ENCODE measurements at places on chromosomes 3 and 15.
A peak's percentile ranks its signal among the peaks of the same experiment; 100 is the strongest.

- DNase-seq: no peak
These were observed 135.2 kb downstream of the TP63 start for GRCh38 chr3:189766416-189766815.

DNA sequence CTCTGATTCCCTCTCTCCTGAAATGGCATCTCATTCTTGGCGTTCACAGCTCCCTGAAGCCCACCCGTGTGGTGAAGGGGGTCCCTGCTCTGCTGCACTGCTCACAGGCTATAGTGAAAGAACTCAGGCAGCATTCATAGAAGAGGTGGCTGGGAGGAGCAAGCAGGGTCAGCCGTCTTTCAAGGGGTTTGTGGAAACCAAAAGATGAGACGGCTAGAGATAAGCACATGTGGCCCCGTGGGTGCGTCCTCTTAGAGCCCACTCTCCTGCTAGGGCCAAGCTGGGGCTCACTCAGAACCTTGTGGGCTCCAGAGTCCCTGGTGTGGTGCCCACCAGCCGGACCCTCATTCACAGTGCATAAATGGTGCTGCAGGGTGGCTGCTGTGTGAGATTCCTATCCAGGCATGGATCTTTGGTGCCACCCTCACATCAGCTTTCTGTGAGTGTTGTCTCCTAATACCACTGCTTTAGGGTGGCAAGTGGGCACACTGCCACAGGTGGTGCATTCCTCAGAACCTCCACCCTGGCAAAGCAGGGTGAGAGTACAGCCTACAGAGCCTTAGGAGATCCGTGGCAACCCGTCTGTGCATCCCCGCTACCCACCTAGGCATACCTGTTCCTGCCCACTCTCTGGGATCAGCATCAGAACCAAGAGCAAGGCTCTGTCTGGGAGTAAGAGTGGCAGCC, 11.2 kb upstream of the SEMA4B start:
- DNase-seq: no peak

- no peak for DNase-seq
These were observed 33.0 kb downstream of the SLC6A6 start for GRCh38 chr3:14435175-14436014.

DNA sequence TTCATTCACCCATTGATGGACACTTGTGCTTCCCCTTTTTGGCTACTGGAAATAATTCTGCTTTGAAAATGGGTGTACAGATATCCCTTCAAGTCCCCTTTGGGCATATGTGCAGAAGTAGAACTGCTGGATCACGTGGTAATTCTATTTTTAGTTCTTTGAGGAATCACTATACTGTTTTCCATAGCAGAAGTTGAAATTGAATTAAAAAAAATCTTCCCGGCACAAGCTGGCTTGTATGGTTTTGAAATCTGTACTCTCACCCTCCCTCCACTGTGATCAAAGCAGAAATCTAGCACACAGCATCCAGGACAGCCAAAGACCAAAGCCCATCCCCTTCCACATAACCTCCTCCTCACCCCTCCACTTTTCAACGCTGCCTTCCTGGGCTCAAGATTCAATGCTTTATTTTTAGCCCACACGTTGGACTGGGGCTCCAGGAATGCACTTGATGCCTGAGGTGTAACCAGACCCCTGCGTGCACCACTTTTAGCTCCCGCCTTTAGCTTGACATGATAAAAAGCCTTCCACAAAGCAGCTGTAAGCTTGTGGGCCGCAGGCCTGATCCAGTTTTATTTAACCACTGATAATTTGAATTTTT, 29.9 kb downstream of the TMEM40 start:
- DNase-seq: no peak

DNA sequence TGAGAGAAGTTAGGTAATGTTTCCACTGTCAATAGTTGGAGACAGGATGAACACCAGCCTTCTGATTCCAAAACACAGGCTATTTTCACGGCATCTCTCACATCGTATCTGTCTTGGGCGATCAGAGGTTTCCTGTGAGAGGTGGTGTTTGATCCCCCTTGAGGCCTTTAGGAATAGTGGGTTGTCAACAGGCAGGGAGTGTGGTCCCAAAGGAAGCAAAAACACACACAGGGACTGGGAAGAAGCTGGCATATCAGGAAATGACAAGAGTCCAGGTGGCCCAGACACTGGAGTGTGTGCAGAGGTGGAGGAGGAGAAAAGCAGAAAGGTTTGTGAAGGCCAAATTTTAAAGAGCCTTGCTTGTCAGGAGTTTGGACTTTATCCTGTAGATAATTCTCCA, 6.6 kb upstream of the MAGEF1 start:
- no peak for DNase-seq

DNA sequence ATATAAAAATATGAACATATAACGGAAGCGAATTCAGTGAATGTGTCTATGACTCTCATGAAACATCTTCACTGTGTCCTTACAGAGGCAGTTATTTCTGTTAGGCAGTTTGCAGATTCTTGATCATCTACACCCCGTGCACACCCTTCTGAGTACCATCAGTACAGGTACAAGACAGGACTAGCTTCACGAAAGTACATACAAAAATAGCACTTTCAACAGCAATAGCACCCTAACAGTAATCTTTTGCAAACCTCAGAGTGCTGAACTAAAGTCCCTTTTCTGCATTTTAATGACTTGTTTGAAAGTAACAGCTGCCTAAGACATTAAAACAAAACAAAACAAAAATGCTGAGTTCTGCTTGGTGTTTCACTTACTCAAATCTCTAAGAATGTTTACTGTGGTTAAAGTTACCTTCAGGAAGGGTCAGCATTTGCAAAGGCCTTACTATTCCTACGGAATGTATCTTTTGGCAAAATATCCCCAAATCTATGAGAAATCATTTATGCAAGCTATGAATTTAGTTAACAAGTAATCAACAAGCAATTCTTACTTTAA, 104.1 kb downstream of the CNTN3 start:
- no peak for DNase-seq

DNA sequence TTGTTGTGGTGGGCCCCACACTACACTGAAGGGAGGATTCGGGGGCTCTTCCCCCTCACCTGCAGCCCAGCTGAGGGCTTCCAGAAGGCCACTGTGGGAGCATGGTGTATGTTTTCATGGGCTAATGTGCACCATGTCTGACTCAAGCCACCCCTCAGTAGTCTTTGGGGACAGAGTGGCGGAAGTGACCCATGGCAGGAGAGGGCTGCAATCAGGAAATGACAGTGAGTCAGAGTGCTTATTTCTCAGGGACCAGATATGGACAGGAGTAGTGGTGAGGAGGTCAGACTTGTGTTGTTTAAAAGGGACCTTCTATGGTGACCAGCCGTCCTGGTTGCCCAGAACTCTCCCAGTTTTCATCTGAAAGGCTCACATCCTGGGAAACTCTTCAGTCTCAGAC, 32.8 kb upstream of the SLC9A9 start:
- no peak for DNase-seq

- DNase-seq: no peak
These were observed 148.5 kb upstream of the CTDSPL start for GRCh38 chr3:37712918-37713817.

- DNase-seq: peak; percentile 63
These were observed 235.3 kb upstream of the ST8SIA2 start for GRCh38 chr15:92158426-92158825.

DNA sequence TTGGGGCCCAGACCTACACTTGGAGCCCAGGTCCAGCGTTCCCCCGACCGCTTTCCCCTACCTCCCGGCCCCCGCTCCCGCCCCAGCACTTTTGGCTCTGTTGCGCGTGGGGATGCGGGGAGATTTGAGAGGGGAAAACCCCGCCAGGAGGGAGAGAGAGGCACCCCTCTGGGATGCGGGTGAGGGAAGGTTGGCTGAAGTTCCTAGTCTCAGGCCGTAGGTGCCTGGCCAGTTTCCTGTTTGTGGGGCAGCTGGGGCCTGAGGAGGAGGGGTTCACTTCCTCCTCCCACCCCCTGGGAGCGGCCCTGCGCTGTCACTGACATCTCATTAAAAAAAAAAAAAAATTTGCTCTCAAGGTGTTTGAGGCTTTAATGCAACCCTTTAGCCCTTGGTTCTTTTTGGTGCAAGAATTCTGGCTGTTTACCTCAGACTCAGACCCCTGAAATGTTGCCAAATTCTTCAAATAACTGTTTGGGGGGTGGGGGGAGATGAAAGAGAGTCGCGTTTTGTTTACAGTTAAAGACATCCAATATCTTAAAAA, 2.6 kb downstream of the FAM43A start:
- peak; percentile 26 for DNase-seq

DNA sequence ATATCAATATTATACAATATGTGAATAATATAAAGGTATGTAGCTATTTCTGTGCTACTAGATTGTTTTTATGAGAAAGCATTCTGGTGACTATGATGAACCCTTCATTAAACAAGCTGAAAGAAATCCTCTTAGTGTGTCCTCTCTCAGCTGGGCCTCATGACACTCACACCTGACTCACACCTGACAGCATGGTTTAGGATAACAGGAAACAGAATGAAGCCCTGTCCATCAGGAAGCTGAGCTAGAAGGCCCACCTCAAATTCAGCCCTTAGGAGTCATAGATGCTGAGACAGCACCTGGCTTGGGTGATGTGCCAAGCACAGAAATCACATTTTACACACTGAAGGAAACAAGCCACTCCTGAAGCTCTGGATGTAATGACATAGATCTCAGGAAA, 30.8 kb downstream of the CHCHD4 start:
- DNase-seq: no peak

DNA sequence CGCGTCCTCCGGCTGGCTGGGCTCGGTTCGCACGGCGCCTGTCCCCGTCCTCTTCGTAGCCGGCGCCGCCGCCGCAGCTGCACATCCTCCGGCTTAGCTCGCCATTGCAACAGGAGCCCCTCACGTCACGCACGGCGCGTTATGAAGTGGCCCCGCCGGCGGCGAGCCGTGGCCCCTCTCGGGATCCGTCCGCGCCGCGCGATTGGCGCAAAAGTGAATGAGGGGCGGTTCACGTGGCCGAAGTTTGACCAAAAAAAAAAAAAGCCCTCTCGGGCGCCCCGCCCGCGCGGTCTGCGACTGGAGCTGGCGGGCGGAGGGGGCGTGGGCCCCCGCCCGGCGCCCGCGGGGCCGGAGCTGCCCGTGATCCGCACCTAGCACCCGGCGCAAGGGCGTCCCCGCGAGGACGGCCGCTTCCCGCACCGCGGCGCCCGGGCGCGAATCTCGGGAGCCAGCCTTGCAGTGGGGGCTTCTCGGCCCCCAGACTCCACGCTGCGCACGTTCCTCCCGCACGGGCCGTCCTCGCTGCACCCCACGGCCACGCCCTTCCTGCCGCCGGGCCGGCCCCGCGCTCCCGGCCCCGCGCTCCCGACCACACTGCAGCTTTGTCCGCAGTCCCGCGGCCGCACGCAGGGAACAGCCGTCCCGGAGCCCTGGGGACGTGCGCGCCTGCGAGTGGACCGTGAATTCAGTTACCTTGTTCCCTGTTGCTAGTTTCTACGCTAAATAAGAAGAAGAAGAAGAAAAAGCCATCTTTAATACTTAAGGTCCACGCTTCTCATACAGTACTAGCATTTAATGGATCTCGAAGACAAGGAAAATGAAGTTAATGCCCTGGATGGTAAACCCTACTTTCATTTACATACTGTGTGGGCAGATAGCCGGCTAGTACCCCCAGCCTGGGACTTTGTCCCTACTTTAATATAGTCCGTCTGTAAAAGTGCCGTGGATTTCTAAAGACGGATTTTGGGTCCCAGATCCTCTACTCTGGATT, at the start of gene CHSY1:
Gene CHSY1 (minus strand): TSS at position 219 of the 991 bp plus-strand sequence. CDS start 592 bp downstream, outside the sequence.
- peak; percentile 90 for DNase-seq

GRCh38 chr15:49438962-49439631, 16.1 kb downstream of the FGF7 start:
- DNase-seq: no peak

- no peak for DNase-seq
These were observed 222.3 kb upstream of the CMC1 start for GRCh38 chr3:28018925-28019718.

- DNase-seq: no peak
These were observed 50.6 kb upstream of the TBC1D23 start for GRCh38 chr3:100209948-100210771.

GRCh38 chr3:130644628-130645253, 101.9 kb downstream of the PIK3R4 start:
- DNase-seq: no peak

- no peak for DNase-seq
These were observed 48.1 kb downstream of the LIPC start for GRCh38 chr15:58479941-58480340.

DNA sequence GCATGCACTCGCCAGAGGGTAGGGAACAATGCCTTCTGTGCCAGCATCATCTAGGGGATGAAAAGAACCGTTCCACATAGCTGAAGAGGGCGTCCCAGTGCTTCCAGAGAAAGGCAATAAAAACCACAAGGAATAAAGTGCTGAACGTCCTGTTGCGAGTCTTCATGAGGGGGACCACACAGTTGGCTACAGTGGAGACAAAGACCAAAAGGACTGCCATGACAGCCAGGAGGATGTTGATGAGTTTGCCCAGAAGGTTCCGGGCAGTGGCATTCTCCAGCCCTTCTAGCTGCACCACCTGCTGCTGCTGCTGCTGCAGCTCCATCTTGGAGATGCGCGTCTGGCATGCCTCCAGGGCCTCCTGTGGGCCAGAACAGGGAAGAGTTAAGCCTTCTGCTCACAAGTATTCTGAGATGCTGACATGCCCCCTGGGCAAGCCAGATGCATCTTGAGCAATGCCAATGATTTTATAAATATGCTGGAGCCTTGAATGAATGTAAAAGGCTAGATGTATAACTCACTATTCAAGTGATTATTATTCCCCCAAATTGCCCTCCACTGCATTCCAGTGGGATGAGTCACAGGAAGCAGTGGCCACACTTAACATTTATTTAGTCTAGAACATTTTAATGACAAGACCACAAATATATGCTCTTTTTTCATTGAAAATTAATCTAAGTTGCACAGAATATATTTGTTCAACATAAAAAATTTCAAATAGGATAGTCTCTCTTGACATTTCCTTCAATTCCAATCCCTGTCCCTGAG, 45.1 kb upstream of the PLXND1 start:
- DNase-seq: no peak

GRCh38 chr15:51299187-51300015, 39.0 kb downstream of the CYP19A1 start:
- DNase-seq: no peak

GRCh38 chr3:197936819-197937384, 13.1 kb upstream of the RPL35A start:
- no peak for DNase-seq

- no peak for DNase-seq
These were observed 28.2 kb downstream of the PPP4R2 start for GRCh38 chr3:73024836-73025235.

GRCh38 chr3:47291158-47291753, 8.5 kb downstream of the KLHL18 start:
- no peak for DNase-seq
